ENCODE measurements at places on chromosomes 16 and 17.

DNA sequence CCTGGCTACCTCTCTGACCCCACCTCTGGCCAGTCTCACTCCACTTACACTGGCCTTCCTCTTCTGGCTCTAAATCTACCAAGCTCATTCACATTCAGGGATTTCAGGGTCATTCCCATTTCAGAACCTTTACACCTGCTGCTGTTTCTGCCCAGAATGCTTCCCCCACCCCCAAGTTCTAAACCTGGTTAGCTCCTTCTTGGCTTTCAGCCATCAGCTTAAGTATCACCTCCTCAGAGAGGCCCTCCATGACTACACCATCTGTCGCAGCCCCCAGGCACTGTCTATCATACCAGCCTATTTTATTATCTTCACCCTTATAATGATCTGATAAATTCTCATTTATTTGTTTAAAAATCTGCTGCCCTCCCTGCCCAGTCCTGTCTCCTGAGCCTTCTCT, 23.3 kb upstream of the NGFR start:
- DNase-seq = no peak

DNA sequence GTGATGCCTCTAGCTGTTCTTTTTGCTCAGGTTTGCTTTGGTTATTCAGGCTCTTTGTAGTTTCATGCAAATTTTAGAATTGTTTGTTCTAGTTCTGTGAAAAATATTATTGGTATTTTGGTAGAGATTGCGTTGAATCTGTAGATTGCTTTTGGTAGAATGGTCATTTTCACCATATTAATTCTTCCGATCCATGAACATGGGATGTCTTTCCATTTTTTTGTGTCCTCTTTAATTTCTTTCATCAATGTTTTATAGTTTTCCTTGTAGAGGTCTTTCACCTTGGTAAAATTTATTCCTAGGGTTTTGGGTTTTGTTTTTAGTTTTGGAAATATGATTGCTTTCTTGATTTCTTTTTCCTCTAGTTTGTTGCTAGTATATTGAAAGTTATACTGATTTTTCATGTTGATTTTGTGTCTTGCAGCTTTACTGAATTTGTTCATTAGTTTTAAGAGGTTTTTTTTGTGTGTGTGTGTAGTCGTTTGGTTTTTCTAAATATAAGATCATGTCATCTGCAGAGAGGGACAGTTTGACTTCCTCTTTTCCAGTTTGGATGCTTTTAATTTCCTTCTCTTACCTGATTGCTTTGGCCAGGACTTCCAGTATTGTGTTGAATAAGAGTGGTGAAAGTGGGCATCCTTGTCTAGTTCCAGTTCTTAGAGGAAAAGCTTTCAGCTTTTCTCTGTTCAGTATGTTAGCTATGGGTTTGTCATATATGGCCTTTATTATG, 42.4 kb downstream of the NSRP1 start:
- DNase-seq = no peak

GRCh38 chr17:62994931-62995330, 28.9 kb downstream of the TANC2 start:
- no peak for DNase-seq

DNA sequence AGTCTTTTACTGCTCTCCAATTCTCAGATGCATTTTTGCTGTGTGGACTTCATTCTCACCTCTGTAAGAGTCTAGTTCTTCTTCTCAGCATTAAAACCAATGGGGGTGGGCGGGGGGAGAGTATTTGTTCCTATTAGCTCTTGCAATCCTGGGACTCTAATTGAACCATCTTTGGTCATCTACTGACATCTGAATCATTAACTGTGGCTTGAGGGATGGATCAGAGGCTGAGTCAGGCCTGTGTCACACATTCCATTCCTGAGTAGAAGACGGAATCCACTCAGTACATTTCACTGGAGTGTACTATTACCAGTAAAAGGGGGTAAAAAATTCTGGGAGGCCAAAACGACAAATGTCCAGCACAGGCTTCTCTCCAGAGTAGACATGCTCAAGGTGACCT, 12.8 kb upstream of the ZNF23 start:
- no peak for DNase-seq

- no peak for DNase-seq
Observed at GRCh38 chr17:65099475-65099874, 37.7 kb upstream of the RGS9 start.

DNA sequence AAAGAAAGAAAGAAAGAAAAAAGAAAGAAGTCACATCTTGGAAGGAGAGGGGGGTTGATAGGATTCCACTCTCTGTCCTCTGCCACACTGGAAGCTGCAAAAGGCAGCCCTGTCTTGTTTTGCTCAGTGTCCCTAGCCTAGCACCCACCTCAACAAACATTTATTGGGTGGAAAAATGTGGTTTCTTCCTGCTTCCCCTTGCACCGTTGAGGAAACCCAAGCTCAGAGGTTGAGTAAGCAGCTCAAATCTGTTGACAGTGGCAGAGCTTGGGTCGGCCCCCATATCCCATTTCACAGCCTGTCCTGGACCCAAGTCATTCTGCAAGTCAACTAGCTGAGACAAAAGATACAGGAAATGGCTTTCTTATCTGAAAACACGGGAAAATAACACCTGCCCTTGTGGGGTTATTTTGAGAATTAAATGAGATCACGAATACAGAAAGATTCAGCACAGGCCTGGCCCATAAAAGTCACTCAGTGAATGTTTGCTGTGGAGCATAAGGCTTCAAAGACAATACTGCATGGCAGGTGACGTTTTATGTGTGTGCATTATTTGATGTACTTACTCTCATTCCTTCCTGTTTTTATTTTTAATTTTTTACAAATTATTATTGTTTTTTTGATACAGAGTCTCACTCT, 63.6 kb downstream of the SCNN1B start:
- no peak for DNase-seq

GRCh38 chr16:4523686-4524085, 14.9 kb downstream of the CDIP1 start:
- DNase-seq = no peak

- DNase-seq = no peak
Observed at GRCh38 chr17:56502120-56502654, 91.3 kb upstream of the NOG start.

GRCh38 chr16:12461201-12461600, 342.5 kb downstream of the CPPED1 start:
- no peak for DNase-seq

GRCh38 chr17:64448665-64449512, at the start of gene MILR1:
Gene MILR1 (plus strand): TSS chr17:64449115. CDS start chr17:64449169, 54 bp downstream.
- no peak for DNase-seq

DNA sequence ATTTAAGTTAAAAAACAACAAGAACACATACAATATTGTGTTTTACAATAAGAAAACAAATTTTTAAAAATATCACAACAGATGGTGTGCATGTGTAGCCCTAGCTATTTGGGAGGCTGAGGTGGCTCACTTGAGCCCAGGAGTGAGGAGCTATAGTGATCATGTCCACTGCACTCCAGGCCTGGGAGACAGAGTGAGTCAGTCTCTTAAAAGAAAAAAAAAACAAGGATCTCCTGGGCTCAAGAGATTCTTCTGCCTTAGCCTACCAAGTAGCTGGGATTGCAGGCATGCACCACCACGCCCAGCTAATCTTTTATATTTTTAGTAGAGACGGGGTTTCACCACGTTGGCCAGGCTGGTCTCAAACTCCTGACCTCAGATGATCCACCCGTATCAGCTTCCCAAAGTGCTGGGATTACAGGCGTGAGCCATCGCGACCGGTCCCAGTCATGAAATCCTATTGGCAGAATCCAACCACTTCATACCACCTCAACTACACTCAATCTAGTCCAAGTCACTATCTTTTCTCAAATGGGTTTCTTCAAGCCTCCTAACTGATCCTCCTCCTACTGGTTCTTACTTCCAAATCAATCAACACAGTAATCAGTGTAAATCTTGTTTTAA, 55.0 kb downstream of the STH start:
- DNase-seq = no peak

- DNase-seq = no peak
Observed at GRCh38 chr16:83930730-83931500, 22.1 kb upstream of the OSGIN1 start.

DNA sequence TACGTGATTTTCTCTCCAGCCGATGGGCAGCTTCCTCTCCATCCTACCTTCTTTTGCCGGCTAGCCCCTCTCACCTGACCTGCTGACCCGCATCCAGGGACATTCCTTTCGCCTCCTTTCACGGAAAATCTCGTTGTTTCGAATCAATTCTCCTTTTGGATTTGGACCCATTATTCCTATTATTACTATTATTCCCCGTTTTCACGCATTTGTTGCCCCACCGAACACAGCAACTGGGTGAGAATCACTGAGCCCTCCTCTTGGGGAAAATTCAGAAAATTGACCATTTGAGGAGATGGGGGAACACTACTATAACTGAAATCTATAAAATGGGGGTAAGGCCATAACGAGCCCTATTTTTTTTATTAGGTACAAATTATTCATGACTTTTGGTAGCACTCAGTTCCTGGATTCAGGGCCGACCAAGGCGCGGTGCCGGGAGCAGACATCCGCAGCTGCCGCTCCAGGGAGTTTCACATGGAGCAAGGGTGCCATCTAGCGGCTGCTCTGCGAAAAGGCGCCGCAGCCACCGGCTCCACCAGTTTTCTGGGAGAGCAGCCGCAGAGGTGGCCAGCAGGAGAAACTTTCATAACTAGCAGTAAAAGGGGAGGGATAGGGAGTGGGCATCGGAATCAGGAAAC, 3.3 kb upstream of the HOXB8 start:
- peak; percentile 63 for DNase-seq

GRCh38 chr16:86768999-86769398, 190.7 kb downstream of the FOXL1 start:
- DNase-seq = no peak

DNA sequence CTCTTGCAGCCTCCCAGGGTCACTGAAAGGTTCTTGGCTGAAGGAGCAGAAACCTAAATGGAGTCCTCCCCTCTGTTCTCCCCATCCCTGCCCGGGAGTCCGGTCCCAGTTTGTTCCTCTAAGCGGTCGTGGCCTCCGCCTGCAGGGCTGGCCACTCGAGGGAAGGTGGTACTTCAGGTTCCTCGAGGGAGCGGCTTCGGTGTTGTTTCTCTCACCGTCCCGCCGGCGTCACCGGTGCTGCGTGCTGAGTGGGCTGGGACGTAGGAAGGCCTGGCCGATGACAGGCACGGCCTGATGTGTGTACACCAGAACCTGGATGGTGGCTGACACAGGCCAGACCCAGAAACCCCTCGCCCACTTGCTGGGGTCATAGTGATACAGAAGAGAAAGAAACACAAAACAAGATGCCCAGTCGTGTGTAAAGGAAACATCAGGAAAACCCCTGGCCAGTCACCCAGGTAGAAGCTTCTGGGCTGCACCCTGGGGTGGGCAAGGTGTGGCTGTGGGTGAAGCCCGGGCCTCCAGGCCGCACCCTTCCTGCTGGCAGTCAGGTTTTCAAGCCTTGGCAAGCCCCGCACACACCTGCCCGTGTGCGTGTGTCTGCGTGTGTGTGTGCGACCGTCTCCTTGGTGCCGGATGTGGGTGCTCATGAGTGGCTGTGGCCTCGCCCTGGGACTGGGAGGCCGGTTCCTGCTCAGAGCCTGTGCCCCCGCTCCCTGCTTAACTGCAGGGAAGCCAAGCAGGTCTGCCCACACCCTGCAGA, 52.0 kb downstream of the BAIAP2 start:
- no peak for DNase-seq

DNA sequence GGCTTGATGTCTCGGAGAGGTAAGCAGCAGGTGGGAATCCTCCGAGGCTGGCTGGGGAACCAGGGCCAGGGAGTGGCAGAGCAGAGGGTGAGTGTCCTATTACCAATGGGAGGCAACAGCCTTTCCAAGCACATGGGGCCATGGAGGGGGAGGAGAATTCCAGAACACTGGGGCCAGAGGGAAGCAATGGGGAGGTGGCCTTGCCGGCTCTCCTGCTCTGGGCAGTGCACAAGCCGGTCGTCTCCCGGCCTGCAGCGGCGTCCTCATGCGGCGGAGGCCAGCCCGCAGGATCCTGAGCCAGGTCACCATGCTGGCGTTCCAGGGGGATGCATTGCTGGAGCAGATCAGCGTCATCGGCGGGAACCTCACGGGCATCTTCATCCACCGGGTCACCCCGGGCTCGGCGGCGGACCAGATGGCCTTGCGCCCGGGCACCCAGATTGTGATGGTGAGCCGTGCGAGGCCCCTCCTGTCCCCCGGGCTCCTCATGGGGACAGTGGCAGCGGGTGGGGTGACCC, 21.9 kb downstream of the SGSH start:
- no peak for DNase-seq

- no peak for DNase-seq
Observed at GRCh38 chr17:38354466-38354865, 2.8 kb downstream of the SOCS7 start.

- DNase-seq = no peak
Observed at GRCh38 chr17:69495787-69496186, 81.3 kb downstream of the MAP2K6 start.

DNA sequence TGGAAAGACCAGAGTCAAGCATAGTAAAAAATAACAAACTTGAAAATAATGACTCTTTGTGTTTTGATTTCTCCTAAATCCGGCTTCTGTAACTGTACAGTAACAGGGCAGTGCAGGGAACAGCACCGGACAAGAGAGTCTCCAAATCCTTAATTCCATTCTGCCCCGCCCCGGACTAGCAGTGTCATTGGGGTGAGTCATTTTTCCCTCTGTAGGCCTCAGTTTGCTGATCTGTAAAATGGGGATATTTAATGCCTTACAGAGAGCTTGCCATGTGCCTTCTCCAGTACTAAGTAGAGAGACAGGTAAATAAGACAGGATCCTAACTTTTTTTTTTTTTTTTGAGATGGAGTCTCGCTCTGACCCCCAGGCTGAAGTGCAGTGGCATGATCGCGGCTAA, 83.6 kb upstream of the TBC1D3K start:
- DNase-seq = no peak

DNA sequence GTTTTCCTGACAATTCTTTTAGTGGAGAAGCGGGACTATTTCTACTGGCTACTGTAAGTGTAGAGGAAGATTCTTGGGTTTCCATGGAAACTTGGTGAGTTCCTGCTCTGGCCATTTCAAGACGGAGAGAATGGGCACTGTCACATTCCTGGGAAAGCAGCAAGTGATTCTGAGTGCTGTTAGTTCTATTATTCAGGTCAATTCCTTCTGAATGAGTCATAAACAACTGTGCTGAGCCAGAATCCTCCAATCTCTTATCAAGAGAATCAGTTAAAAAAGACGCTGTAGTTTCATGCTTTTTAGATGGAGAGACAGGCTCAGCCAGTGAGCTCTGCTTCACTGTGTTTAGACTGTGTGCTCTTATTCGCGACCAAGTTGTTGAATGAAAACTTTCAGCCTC, 19.6 kb downstream of the AKAP10 start:
- DNase-seq = no peak

DNA sequence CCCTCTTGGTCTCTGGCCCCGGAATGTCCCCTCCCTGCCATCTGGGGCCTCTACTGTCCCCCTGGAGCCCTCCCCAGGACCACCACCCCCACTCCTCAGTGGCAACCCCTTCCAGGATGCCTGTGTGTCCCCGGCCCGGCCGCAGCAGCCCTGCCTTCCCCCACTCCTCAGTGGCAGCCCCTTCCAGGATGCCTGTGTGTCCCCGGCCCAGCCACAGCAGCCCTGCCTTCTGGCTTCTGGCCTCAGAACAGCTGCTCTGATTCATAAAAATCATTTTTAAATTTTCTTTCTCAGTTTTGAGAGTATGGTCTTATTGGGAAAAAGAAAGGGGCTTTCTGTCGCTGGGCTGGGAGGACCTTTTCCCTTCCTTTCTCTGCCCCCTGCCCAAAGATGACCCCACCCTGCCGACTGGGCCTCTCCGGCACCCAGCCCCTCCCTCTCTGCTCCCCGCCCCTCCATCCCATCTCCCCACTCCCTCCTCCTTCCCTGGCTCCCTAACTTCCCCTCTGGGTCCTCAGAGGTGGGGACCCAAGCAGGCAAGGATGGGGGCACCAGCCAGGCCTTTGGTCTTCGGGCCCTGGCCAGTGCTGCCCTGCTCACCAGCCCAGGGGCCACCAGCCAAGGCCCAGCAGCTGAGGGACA, 40.5 kb downstream of the BAHCC1 start:
- no peak for DNase-seq

GRCh38 chr16:53789137-53789536, 85.2 kb downstream of the FTO start:
- no peak for DNase-seq
